ENCODE measurements at places on chromosomes 1 and 21.

- no peak for DNase-seq
These were observed 34.1 kb downstream of the BMP8A start for GRCh38 chr1:39525366-39526165.

- DNase-seq = peak; percentile 95
These were observed 33.4 kb upstream of the ARHGAP29 start for GRCh38 chr1:94270801-94271203.

- peak; percentile 35 for DNase-seq
These were observed 3.8 kb downstream of the TMEM167B start for GRCh38 chr1:109094377-109094803.

DNA sequence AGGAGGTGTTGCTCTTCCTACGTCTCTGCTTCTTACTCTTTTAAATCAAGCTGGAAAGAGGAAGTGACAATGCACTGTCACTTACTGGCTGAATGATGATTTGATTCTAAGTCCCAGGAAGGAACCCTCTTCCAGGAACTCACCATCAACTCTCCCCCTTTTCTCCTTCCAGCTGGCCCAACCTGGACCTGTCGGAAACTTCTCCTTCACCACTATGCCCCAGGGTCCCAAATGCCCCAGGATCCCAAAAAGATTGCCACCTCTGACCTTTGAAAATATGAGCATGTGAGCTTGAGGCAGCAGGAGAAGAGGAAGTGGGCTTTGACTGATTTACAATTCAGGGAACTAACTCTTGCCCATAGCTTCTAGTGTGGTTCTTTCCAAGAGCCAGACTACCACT, 5.3 kb upstream of the ADAMTS5 start:
- DNase-seq = no peak

- peak; percentile 68 for DNase-seq
These were observed 19.3 kb upstream of the KLHDC8A start for GRCh38 chr1:205375835-205376545.

GRCh38 chr1:19488136-19488535, 2.8 kb upstream of the CAPZB start:
- peak; percentile 54 for DNase-seq

- no peak for DNase-seq
These were observed 4.1 kb downstream of the ILDR2 start for GRCh38 chr1:166971252-166971651.

GRCh38 chr1:168671782-168672181, 57.2 kb downstream of the DPT start:
- DNase-seq = no peak

DNA sequence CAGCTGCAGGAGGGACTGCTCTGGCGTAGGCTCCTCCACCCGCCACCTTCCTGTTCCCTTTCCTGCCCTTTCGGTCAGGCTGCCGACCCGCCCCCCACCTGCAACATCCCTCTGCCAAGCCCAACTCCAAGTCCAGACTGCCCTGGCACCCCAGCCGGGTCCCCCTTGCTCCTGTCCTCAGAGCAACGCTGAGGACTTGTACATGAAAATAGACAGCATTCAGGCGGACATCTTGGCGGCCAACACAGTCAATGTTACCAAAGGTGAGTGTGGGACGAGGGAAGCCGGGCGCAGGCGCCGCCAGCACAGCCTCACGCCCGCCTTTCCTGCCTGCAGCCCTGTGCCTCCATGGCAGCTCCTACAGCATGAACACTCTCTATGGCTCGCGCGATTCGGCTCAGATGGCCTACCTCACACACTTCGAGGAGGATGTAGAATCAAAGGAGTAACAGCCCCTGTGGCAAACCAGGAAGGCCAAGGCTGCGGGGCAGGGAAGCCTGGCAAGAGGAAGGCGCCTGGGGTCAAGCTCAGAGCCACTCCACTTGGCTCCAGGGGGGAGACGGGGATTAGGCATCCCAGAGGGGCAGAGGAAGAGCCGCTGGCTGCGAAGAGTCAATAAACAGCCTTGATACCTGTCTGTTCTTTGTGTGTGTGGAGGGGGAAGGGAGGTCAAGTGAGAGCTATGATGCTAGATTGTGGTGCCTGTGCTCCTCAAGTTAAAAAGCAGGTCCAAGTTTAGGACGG, 5.8 kb downstream of the RNU5D-1 start:
- DNase-seq = no peak

DNA sequence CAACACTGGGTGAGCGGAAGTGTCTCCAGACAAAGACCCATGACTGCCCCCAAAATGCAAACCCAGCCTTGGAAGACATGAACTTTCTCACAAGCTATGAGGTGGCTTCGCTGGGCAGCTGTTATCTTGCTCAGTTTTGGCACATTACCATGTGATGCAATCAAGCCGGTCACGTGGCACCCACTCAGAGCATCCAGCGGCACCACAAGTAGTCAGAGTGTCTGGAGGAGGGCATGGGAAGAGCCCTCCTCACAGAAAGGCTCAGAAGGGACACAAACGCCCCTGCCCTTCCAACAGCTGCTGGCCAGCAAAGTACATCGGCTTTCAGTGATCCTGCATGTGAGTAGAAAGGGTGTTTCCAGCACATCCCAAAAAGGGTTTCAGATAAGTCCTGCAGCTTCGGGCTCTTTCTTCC, 145.5 kb upstream of the IRF2BP2 start:
- peak; percentile 95 for DNase-seq

- DNase-seq = no peak
These were observed 198.6 kb downstream of the PTPRC start for GRCh38 chr1:198837278-198838021.

- peak; percentile 81 for DNase-seq
These were observed 132.7 kb downstream of the PLPP3 start for GRCh38 chr1:56446531-56447098.

DNA sequence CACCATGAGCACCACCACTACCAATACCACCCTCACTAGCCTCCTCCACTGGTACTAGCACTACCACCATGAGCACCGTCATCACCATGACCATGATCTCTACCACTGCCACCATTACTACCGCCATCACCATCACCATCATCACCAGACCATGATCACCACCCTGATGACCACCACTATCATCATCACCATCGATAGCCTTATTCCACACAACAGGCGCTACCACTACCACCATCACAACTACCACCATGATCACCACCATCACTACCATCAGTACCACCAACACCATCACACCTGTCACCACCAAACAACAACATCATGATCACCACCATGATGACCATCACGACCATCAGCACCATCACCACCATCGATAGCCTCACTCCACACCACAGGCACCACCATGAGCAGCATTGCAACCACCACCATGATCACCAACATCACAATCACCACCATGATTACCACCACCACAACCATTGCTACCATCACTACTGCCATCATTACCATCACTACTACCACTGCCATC, 56.6 kb upstream of the CASZ1 start:
- DNase-seq = no peak

DNA sequence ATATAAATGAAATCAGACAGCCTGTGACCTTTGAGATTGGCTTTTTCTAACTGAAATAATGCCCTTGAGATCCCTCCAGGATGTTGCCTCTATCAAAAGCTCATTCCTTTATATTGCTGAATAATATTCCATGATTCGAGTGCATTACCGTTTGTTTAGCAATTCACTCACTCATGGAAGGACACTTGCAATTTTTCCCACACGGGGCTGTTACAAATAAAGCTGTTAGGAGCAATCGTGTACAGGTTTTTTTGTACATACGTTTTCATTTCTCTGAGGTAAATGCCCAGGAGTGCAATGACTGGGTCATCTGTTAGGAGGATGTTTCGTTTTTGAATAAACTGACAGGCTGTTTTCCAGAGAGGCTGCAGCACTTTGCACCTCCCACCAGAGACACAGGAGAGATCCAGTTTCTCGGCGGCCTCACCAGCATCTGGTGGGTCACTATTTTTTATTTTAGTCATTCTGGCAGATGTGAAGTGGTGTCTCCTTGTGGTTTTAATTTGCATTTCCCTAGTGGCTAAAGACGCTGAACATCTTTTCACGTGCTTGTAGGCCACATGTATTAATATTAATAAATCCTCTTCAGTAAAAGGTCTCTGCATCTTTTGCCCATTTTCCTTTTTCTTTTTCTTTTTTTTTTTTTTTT, 11.0 kb downstream of the PRDM15 start:
- DNase-seq = peak; percentile 86

DNA sequence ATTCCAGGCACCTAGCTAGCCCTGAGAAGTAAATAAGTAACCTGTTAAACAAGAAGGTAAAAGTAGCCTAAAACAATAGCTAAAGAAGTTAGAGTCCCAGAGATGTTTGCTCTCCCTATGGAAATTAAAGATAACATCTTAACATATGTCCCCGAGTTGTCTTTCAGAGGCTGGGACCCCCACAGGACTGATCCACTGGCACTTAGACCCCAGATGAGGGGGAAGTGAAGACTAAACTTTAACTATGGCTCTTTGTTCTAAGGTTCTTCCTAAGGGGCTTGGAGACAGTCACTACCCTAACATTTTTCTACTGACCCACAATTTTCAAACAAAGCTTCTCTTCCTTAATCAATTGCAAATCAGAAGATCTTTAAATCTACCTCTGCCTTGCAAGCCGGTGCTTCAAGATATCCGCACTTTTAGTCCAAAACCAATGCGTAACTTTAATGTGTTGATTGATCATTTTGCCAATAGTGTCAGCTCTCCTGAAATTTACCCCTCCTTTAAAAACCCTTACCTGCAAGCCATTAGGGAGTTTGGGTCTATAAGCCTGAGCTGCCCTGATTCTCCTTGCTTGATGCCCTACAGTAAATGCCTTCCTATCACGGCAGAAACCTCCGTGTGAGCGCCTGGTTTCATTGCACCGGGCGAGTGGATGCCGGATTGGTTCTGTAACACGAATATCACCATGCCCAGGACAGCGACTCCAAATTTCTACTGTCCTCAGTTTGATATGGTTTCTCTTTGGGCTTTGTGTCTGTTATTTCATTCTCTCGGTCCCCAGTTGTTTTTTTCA, 404.4 kb downstream of the SIPA1L2 start:
- DNase-seq = no peak

DNA sequence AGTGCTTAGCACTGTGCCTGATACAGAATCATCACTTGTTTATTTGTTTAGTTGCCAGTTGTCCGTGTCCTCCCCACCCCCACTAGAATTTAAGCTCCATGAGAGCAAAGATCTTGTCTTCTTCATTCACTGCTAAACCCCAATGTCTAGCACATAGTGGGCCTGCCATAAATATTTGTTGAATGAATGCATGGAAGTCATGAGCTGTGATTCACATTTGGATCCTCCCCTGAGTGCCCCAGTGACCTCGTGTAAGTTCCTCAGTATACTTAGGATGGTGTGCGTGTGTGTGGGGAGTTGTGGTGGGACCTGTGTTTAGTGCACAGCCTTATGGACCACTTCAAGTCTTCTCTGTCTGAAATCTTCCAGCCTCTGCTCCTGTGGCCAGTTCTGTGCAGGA, 23.1 kb downstream of the IER5 start:
- peak; percentile 73 for DNase-seq

DNA sequence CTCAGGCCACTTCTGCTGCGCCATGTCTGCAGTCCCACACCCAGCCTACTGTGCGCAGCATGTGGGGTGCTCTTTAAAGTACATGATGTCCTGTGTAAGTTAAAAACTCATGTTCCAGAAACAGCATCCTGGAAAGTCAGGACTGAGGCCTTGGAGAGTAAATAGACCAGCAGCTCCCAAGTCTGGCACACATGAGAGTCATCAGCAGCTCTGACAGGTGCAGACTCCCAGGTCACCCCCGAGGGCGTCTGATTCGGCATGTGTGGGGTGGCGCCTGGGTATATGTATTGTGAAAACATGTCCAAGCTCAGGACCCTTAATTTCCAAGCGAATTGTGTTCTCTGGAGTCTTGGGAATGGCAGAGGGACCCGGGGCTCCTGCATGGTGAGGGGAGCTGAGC, 120.1 kb upstream of the RUNX3 start:
- no peak for DNase-seq

GRCh38 chr1:89536555-89537341, 12.1 kb downstream of the LRRC8B start:
- no peak for DNase-seq

- DNase-seq = no peak
These were observed 576.1 kb upstream of the RGS18 start for GRCh38 chr1:191582169-191582568.
